MM.1S (cell line): ENCODE measurements at places on chromosomes 2 and 18.

DNA sequence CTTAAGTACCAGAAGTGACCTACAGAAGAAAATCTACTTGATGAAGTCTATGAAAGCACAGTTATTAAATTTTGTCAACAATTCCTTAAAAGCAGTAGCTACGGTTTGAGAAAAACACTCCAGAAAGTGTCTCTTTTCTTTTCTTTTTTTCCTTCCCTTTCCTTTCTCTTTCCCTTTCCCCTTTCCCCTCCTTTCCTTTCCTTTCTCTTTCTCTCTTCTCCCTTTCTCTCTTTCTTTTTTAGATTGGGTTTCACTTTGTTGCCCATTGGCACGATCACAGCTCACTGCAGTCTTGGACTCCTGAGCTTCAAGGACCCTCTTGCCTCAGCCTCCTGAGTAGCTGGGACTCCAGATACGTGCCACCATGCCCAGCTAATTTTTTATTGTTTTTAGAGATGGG is 2.6 kb upstream of the ALMS1 start:
- H3K36me3 ChIP-seq, result no peaks in the 10 kb centered on the region
- H3K4me1 ChIP-seq, result peaks cover 12% of the 10 kb centered on the region; the same call in 1 of the 2 replicates
- DNase-seq, result no peak
- H3K27ac ChIP-seq, result no peak overlapping the region
- H3K4me3 ChIP-seq, result no peak overlapping the region

DNA sequence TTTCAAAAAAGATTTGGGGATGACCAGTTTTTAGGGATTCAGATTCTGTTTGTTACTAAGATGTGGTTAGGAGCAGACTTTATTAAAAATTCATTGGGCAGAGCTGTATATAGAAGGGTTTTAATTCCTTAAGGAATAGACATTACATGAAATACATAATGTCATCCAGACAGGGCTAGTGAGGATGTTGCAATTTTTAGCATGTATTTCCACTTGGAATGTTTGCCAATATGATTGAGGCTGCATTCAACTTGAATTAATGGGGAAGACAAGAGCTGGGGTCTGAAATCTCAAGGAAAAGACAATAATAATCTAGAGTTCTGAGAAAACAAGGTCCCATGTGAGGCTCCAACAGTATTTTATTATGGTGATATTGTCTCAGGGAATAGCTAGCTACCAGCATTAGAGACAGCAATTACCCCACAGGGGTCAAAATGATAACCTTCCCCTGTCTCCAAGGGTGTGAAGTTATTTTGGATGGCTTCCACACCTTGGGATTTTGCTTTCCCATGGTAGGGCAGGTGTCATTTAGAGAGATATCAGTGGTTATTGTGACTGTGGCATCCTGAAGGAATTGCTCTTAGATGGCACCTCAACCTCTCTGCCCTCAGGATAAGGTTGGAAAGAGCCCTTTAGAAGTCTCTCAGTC is 60.2 kb downstream of the VSNL1 start:
- no peaks in the 10 kb centered on the region for H3K36me3 ChIP-seq
- H3K27ac ChIP-seq, result no peak overlapping the region
- no peak overlapping the region for H3K4me3 ChIP-seq
- H3K27me3 ChIP-seq, result no peaks in the 10 kb centered on the region
- no peak for DNase-seq
- no peaks in the 10 kb centered on the region for H3K4me1 ChIP-seq

GRCh38 chr18:57352761-57353136 is 392 bp downstream of the ST8SIA3 start:
- no peaks in the 10 kb centered on the region for H3K36me3 ChIP-seq
- H3K4me1 ChIP-seq, result no peaks in the 10 kb centered on the region
- H3K4me3 ChIP-seq, result no peak overlapping the region

- H3K27ac ChIP-seq, result peak overlapping the region; percentile 37; the same call in 1 of the 2 replicates
- H3K4me3 ChIP-seq, result peak overlapping the region; percentile 22
- DNase-seq, result peak; percentile 65
- H3K4me1 ChIP-seq, result peaks cover 7% of the 10 kb centered on the region; the same call in 1 of the 2 replicates
Measured at GRCh38 chr2:57549642-57550102, 496.9 kb upstream of the VRK2 start.

- no peak for DNase-seq
- peaks cover 50% of the 10 kb centered on the region for H3K4me1 ChIP-seq
- no peak overlapping the region for H3K4me3 ChIP-seq
Measured at GRCh38 chr18:23189768-23190661, 54.7 kb downstream of the CABLES1 start.

- H3K27me3 ChIP-seq, result no peaks in the 10 kb centered on the region
- no peaks in the 10 kb centered on the region for H3K36me3 ChIP-seq
- H3K4me1 ChIP-seq, result peaks cover 10% of the 10 kb centered on the region; the same call in 1 of the 2 replicates
- no peak overlapping the region for H3K27ac ChIP-seq
- DNase-seq, result no peak
- H3K4me3 ChIP-seq, result no peak overlapping the region
Measured at GRCh38 chr2:33443274-33443829, 33.1 kb upstream of the RASGRP3 start.

- DNase-seq, result no peak
- H3K27ac ChIP-seq, result no peak overlapping the region
- H3K27me3 ChIP-seq, result no peaks in the 10 kb centered on the region
- no peaks in the 10 kb centered on the region for H3K4me1 ChIP-seq
- H3K36me3 ChIP-seq, result no peaks in the 10 kb centered on the region
Measured at GRCh38 chr18:25853691-25854433, 236.6 kb downstream of the SS18 start.

DNA sequence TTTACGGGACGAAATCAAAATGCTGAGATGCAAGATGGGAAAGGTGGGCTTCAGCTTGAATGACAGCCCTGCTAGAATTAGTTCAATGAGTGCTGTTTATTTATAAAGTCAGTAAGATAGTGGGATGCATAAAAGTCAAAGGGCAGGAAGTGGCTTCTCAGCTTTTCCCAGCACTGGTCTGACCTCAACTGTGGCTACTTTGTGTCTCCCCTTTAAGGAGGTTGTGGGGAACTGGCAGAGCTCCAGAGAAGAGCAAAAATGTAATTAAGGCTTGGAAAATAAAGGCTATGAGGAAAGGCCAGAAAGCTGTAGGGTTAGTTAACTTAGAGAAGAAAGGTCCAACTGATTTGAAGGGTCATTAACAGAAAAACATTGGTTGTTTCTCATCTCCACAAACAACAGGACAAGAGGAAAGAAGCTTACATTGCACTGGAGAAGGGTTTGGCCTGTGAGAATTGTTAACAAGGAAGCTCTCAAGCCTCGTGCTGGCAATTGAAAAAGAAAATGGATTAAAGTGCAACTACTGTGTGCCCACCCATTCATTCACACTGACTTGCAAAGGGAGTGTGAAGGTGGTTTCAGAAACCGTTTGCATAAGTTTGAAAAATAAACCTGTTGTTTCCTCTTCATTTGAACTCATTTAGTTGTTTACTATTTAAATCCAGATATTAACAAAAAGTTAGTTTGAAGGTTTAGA is 68.8 kb upstream of the CD28 start:
- no peaks in the 10 kb centered on the region for H3K36me3 ChIP-seq
- no peak overlapping the region for H3K4me3 ChIP-seq
- DNase-seq, result no peak
- no peak overlapping the region for H3K27ac ChIP-seq
- peaks cover 10% of the 10 kb centered on the region for H3K4me1 ChIP-seq

DNA sequence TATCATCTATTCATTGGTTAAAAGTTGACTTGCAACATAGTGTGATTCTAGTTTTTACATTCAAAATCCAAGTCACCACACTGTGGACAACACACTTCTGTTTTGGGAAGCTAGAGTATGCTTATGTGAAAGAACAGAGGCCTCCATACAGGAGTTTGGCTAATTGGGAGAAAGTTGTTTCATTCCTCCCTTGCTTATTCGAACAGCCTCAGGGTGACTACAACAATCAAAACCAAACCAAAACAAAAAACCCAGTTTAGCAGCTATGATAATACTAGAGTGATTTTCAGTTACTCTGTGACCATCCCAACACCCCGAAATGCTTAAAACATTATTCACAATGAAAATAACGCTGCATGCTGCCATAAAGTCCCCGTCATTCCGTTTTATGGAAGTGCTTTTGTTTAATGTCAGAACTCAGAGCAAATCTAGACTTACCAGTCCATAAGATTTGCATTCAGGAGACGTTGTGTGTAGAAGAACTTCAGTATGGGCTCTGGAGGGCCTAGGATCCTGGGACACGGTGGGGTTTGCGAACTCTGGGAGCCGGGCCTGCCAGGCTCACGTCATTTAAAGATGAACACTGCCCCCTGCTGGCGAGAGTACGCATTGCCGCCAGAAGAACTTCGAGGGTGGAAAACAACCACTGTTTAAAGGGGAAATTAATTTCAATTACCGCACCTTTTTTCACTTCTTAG is 111.4 kb downstream of the FTCDNL1 start:
- no peak overlapping the region for H3K27ac ChIP-seq
- no peaks in the 10 kb centered on the region for H3K27me3 ChIP-seq
- H3K4me1 ChIP-seq, result no peaks in the 10 kb centered on the region
- no peaks in the 10 kb centered on the region for H3K36me3 ChIP-seq

DNA sequence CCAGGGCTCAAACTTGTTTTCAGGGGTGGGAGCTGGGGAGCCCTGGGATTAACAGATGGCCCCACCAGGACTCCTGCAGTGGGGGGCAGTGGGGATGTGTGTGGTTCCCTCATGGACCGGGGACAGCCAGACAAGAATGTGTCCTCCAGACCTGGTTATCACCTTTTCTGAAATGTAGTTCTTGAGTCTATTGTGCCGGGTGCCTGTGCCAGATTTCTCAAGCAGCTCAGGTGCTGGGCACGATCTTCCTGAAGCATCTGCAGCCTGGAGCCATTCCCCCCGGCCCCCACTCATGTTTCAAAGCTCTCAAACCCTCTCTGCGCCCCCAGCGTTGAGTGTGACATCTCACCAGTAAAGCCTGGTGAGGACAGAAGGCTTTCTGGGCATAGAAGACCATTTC is 48.4 kb upstream of the HAAO start:
- H3K4me3 ChIP-seq, result no peak overlapping the region
- H3K27ac ChIP-seq, result no peak overlapping the region
- H3K36me3 ChIP-seq, result no peaks in the 10 kb centered on the region
- no peak for DNase-seq
- no peaks in the 10 kb centered on the region for H3K4me1 ChIP-seq

GRCh38 chr2:238420442-238420841 is 6.3 kb upstream of the ASB1 start:
- no peaks in the 10 kb centered on the region for H3K36me3 ChIP-seq
- H3K27me3 ChIP-seq, result no peaks in the 10 kb centered on the region
- DNase-seq, result no peak
- H3K4me1 ChIP-seq, result peaks cover 5% of the 10 kb centered on the region; the same call in 1 of the 2 replicates
- no peak overlapping the region for H3K4me3 ChIP-seq

DNA sequence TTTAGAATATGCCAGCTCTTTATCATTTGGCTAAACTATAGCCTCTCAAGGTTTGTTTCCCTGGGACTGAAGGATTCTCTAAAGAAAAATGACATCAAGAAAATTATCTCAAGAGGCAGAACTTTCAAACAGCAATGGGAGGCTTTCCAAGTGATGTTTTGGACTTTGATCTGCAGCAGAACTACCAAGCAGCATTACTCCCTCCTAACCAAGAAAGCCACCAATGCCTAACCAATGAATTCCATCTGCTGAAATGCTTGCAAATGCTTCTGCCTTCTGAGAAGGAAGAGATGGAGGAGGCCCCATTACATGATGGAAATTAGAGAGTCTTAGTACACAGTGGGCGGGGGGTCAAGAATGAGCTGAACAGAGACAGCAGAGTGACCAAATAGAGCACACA is 95.1 kb upstream of the SLC35G4 start:
- peaks cover 16% of the 10 kb centered on the region for H3K4me1 ChIP-seq
- no peak for DNase-seq
- no peaks in the 10 kb centered on the region for H3K36me3 ChIP-seq
- no peaks in the 10 kb centered on the region; the same call in 1 of the 2 replicates for H3K27me3 ChIP-seq
- H3K4me3 ChIP-seq, result no peak overlapping the region

- no peak overlapping the region for H3K27ac ChIP-seq
- no peaks in the 10 kb centered on the region for H3K4me1 ChIP-seq
- H3K4me3 ChIP-seq, result no peak overlapping the region
- no peaks in the 10 kb centered on the region for H3K27me3 ChIP-seq
Measured at GRCh38 chr2:197360744-197361156, 50.2 kb upstream of the ANKRD44 start.

GRCh38 chr2:48715042-48715899 is 40.3 kb downstream of the LHCGR start:
- H3K4me3 ChIP-seq, result no peak overlapping the region
- no peaks in the 10 kb centered on the region for H3K4me1 ChIP-seq
